ENCODE measurements at places on chromosomes 3 and 15.

DNA sequence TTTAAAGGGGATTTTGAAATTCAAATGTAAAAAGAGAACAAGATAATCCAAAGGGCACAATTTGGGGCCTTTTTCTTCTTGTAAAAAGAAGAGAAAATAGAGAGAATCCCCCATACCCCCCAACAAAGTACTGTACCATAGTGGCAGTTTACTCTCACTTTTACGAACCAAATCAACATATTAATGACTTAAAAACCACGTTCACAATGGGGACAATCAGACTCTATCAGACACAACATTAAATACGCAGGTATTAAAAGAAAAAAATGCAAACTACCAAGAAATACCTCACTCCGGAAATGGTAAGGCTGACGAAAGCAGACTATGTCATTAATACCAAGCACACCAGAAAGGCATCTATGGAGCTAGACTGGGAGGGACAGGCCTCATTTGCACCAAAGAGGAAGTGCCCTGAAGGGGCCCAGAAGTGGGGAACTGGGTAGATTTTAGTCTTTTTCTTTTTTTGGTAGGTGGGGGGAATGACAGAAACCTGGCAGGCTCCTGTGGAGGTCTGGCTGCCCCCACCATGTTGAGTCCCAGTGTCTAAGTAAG, 134.3 kb downstream of the TIGIT start:
- DNase-seq = no peak

GRCh38 chr3:20097015-20097414, 56.8 kb downstream of the KAT2B start:
- DNase-seq = no peak

DNA sequence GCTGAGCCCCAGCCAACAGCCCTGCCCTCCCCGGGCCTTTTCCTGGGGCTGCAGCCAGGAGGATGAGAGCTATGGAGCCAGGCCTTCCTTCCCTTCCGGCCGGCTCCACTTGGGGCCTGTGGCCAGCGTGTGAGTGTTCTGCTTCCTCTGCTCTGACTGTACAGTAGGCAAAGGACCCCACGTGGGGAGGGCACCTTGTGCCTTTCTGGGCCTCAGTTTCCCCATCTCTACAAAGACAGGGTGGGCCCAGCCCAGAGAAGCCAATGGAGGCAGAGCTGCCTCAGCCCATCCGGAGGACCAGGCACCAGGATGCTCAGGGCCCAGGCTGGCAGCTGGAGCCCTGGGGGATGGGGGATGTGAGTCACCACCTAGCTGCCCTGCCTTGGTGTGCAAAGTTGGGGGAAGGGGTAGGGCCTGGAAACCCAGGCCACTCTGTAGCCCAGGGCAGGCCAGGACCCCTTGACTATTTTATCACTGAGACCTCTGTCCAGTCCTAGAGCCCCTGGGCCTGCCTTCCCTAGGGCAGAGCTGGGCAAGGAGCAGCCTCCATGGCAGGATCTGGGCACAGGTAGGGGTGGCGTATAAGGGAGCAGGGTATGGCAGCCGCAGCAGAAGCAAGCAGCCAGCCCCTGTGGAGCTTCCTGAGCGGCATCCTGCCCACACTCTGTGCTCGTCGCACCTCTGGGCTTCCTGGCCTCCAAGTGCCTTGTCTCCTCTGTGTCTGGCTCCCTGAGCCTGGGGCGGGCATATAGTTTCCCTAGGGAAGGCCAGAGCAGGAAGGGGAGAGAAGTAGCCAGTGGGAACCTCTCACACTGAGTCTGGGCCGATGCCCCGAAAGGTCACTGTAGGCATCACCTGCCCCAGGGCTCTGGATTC, 1.8 kb downstream of the PSTPIP1 start:
- DNase-seq = no peak

DNA sequence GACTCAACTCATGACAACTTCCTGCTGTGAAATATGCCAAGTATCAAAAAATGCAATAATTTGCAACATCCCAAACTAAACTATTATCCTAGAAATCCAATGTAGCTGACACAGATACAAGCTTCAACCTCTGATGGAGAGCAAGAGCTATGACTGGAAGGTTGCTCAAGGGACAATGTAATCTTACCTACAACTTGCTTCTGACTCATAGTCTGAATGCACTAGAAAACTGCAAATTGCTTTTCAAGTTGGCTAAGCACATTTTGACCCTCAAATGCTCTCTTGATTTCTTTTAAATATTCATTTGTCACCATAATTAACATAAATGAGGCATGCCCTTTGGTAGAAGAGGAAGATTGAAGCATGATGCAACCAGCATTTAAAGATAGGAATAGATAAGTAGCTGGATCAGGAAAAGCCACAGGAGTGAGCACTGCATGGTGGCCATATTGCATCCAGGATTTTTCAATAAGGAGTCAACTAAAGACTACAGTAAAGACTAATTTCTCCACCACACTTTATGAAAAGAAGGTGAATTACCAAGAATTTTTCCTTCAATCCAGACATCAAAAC, 630.8 kb upstream of the GBE1 start:
- no peak for DNase-seq

- no peak for DNase-seq
Measured at GRCh38 chr15:51642696-51643095, 20.1 kb upstream of the DMXL2 start.

- no peak for DNase-seq
Measured at GRCh38 chr3:58020783-58021071, 12.5 kb downstream of the FLNB start.

DNA sequence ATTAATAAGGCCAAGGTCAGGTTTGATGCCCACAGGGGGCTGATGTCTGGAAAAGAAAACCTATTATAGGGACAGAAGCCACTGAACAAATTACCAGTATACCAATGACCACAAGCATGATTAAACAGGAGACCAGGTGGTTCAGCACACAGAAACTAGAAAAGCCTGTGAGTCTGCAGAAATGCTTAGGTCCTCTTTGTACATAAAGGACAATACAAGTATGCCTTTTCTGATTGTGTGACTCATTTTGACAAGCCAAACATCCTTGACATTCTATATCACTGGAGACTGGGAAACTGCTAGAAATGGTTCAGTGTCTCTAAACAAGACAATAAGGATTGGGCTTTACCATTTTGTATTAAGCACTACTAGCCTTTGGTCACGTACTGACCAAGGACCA, 113.2 kb upstream of the MYO5C start:
- no peak for DNase-seq

- DNase-seq = no peak
Measured at GRCh38 chr15:73854265-73854664, 19.1 kb upstream of the TBC1D21 start.

DNA sequence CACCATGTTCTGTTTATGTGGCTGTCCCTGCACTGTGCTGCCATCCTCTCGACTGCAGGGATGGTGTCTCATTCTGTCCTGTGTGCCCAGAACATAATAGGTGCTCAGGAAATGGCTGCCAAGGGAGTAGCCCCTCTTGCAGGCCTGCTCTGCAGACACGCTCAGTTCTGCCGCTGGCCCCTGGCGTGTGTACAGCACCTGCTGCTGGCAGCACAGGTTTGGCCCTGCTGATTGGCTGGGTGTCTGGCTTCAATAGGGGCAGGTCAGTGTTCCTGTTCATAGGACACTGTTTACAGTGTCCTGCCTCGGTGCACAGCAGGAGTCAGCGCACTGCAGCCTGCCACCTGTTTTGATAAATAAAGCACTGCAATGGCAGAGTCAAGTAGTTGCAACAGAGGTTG, 146.9 kb downstream of the DNAJB8 start:
- DNase-seq = no peak

- DNase-seq = no peak
Measured at GRCh38 chr3:184712248-184713039, 580 bp upstream of the MAGEF1 start.

GRCh38 chr3:88137836-88138235, 11.9 kb upstream of the C3orf38 start:
- no peak for DNase-seq

DNA sequence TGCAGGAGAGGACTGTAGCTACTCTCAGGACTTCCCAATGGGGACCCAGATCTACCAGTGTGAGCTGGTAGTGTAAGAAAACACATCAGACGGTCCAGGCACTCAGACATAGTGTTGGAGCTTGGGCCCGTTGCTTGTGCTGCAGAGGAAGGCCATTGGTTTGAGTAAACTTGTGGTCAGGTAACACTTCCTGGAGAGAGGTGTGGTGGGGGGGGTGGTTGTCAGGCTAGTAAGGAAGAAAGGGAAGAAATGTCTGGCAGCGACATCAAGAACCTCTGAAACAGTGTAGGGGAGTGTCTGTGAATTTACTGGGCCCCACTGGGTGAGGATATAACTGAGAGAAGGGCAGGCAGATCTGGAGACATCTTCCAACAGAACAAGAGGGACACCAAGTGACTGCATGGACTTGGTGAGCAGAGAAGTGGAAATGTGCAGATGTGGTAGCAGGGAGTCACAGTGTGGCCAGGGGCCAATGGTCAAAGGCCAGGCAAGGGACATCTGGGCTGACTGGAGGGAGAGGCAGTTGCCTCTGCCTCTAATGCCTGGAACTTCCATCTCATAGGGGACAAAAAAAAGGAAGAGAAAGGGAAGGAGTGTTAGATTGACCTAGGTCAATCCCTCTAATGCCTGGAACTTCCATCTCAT, 63.7 kb upstream of the MRPS22 start:
- no peak for DNase-seq

DNA sequence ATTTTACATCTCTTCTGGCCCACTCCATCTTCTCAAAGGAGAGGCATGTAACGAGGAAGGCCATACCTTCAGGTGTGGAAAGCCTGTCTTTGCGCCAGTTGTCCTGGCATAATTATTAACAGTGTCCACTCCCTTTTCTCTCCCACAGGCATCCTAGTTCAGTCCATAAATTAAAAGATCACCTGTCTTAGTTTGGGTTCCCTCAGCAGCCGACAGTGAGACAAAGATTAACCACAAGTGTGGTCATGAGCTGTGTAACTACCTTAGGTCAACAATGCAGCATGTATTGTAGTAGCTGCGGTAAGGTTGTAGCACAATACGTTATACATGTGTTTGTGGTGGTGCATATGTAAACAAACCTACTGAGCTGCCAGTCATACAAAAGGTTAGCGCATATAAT, 103.3 kb upstream of the GALNT15 start:
- no peak for DNase-seq

- no peak for DNase-seq
Measured at GRCh38 chr3:185337231-185337816, 25.6 kb upstream of the MAP3K13 start.

DNA sequence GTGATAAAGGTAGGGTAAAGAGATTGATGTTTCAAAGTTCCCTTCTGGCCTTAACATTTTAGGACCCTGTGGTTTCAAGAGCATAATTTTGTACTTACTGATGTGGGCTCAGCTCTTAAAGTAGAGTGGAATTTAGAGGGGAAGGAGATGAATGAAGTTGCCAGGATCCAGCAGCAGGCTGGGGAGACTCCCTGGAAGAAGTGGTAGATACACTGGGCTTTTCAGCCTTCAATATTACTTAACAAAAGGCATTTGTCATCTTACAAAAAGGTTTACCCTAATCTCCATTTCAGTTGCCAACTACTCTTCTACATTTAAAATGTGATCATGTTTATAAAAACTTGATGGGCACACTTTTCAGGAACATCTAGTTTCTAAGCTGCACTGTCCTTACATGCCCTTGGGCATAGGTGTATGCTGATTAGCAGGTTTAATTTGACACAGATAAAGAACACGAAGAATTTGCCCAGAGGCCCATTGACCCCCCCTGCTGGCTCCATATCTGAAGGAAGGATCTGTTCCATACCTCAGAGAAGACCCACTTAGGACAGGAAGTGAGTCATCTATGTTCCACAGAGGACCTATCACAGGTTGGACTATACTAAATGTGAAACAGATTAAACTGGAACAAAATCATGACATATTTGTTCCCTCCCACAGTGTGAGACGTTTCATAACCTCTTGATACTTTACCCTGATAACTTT, 93.0 kb upstream of the LPP start:
- no peak for DNase-seq

- no peak for DNase-seq
Measured at GRCh38 chr15:72141171-72142084, 23.2 kb downstream of the SENP8 start.

DNA sequence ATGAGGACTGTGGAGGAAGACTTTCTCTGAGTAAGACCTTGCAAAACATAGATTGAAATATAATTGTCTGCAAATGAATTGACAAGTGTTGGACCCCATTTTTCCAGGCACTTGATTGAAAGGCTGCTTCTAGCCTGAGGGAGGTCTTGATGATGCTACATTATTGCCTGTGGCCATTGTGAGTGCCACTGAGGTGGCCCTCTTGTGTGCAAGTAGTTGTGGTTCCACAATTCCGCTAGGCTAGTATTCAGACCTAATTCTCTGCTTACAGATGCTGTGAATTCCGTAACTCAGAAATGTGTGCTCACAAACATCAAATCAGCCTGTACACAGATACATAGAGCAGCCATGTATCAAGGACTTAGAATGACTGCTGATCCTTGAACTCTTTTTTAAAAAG, 34.7 kb downstream of the FNDC3B start:
- DNase-seq = no peak

GRCh38 chr15:31336593-31337295, 10.1 kb downstream of the KLF13 start:
- DNase-seq = no peak

DNA sequence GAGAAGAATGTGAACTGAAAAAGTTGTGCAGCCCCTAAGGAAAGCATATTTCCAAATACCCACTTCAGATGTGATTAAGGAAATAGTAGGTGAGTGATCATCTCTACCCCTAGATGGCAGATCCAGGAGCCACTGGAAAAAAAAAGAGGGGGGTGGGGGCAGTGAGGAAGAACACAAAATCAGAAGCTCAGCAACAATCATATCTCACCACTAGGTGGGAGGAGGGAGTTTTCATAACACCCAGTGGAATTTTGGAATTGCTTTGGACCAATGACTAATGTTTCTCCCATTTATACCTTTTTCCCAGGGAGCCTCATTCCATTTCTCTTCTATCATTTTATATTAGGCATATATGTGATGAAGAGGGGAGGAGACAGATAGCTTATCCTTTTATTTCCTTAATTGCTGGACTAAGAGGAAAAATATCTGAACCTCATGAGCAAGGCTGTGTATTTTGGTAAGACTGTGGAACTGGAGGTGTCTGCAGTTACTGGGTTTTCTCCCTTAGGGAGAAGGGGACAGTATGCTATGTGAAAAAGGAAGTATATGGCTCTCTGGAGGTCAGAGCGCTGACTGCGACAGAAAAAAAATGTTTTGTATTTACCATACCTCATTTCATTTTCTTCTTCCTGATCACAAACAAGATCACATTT, 363.4 kb downstream of the GAP43 start:
- no peak for DNase-seq

DNA sequence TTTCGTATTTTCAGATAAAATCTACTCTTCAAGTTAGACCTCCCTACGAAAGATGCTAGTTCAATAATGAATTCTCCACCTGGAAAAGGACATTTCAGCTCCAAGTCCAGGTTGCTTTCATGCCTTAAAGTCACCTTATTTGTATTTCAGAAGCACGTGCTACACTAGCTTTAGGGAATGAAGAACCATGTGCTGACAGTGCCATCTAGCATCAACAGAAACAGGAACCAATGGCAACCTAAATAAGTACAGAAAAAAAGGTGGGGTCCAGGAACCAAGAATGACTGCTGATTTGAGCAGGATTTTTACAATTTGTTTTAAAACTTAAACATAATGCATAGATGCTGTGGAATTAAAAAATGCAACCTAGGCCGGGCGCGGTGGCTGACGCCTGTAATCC, 77.6 kb upstream of the SNRPN start:
- DNase-seq = no peak
